Right cardiac atrium (tissue), 5 donors: ENCODE measurements at places on chromosomes 5 and 9. TPM values are rescaled to one million over a fixed set of nuclear protein-coding genes. Genes with fewer than 3 reads are reported as not detected.

ACER2 gene
- 4.8 TPM for total RNA-seq

OR1J2 gene
- total RNA-seq = not detected

SLC31A2 gene
- 8.8 TPM for total RNA-seq

SLC9A3 gene
- total RNA-seq = 1.1 TPM

INSL6 gene
- not detected for total RNA-seq

MEIKIN gene
- not detected for total RNA-seq

NTRK2 gene
- total RNA-seq = 55.3 TPM

LRRC19 gene
- total RNA-seq = not detected

SGCD gene
- total RNA-seq = 151 TPM

SHC3 gene
- total RNA-seq = 3.1 TPM

FGF10 gene
- total RNA-seq = 0.31 TPM

IL6ST gene
- total RNA-seq = 238 TPM

UGT3A2 gene
- not detected for total RNA-seq

SHROOM1 gene
- total RNA-seq = 3.6 TPM

ADAMTS16 gene
- not detected for total RNA-seq

TRAF1 gene
- 6.1 TPM for total RNA-seq

TSSK1B gene
- total RNA-seq = not detected

FAT2 gene
- total RNA-seq = not detected
